ENCODE measurements at places on chromosomes 16 and 17.

DNA sequence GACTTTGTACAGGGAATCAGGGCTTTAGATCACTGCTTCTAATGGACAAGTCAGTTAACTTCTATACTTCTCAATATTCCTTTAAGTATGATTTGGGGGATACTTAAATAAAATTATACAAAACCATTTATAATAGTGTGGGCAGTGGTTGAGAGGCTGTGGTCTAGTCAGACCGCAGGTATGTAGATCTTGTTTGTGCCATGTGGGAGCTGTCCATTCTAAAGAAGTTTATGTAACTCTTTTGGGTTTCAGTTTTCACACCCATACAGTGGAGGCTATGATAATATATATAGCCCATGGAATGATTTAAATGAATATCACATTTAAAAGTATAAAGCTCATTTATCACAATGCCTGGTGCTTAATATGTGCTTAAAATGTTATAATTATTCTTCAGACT lies 654.3 kb upstream of the KIF2B start:
- no peak for DNase-seq

DNA sequence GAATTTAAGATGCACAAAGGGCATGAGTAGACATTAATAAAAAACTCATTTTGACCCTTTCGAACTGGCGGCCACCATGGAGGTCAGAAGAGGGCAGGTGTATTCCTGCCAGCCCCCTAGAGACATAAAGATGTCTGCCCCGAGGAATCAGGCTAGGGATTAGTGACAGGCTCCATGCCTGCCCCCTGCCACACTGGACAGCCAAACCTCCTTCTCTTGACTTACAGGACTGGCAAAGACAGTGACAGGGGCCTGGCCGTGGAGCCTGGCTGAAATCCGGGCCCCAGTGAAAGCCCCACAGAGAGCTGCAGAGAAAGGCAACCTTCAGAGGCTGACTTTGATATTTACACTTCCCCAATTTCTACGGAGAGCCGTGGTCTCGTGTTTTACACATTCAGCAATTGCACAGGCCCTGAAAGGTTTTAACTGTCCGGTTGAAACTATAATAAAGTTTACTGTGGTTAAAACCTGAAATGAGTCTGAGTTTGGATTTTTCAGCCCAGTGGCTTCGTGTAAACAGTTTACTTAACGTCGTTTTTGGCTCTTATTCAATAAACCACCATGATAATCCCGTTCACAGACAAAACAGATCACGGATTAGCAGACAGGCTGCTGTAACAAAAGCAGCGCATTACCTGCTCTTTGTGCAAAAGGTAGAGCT lies 243.9 kb upstream of the MYOCD start:
- no peak for DNase-seq

- no peak for DNase-seq
Observed at GRCh38 chr16:3908951-3909437, 28.5 kb upstream of the CREBBP start.

DNA sequence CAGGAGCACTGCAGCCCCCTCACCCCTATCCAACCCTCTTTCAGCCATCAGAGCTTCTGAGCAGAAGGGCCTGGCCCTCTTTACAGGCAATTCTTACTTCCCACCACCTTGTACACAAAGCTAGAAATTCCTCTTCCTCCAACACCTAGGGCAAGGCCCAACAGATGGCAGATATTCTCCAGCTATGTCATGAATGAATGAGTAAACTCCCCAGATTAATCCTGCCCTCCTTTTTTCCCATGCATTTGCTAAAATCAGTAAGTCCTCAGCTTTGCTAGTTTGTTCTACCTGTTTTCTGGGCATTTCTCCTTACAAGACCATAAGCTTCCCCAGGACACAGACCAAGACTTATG lies 20.4 kb upstream of the MRPS23 start:
- no peak for DNase-seq

DNA sequence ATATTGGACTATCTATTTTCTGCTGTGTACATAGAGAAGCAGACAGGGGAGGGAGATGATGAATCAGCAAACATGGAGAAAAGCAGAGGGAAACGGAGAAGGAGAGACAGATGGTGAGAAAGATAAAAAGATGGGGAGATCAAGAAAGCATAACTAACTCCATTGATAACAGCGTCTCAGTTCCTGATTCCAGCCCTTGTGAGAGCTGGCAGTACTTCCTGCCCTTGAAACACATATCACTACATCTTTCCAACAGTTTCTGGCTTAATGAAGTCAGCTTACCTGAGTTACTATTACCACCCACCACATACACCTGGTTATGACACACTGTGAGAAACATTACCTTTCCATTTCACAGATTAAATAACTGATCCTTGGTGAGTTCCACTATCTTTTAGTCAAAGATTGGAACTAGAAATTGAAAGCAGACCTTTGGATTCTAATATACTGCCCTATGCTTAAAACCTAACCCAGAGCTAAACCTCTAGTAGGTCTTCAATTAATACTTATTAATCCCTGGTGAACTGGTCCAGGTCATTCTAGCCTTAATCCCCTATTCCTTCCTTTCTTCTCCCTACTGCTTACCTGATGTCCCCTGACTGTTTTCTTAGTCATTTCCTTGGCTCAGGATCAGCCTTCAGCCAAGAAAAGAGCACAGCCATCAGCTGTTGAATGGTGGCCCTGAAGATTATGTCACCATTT lies 346.6 kb upstream of the CCL2 start:
- no peak for DNase-seq

- peak; percentile 45 for DNase-seq
Observed at GRCh38 chr17:2837147-2837561, 40.9 kb downstream of the RAP1GAP2 start.

- DNase-seq = no peak
Observed at GRCh38 chr17:68176718-68177117, 71.1 kb upstream of the AMZ2 start.

DNA sequence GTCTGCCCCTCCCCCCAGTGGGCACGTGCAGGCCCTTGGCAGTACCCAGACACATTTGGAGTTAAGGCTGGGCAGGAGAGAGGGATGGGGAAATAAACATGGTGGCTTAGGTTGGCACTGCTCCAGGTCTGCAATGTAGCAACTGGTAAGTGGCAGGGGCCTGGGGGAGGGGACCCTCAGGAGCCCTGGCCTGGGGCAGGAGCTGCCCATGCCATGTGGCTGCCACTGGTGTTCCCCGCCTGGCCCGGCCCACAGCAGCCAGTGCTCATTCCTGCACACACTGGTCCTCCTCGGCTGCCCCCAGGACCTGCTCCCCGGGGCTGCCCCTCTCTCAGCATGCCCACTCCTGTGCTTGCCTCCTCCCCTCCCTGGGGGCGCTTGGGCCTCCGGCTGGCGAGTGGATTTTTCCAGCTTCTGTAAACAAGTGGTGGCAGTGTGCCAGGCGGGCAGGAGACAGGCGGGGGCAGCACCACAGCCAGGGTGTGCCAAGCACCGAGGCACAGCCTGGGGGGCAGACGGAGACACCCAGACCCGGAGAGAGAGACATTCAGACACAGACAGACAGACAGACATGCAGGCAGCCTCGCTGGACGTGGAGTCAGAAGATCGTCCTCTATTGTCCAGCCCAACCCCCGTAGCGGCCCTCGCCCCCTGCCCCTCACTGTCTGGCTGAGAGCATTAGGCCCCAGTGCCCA lies 9.4 kb downstream of the THRA start:
- no peak for DNase-seq

- no peak for DNase-seq
Observed at GRCh38 chr16:22098405-22099255, 6.3 kb downstream of the VWA3A start.

- DNase-seq = peak; percentile 29
Observed at GRCh38 chr16:52191531-52192134, 355.3 kb downstream of the TOX3 start.
